Osteocyte (in vitro differentiated cells): ENCODE measurements at places on chromosomes 16 and 17. TPM values are rescaled to one million over a fixed set of nuclear protein-coding genes. Genes with fewer than 3 reads are reported as not detected.

Gene ATP1B2
- total RNA-seq = 2.4 and 3.0 TPM in 2 replicates

- H3K36me3 ChIP-seq = no peaks in the 10 kb centered on the region
- H3K4me1 ChIP-seq = no peaks in the 10 kb centered on the region
- DNase-seq = no peak
Observed at GRCh38 chr16:56311208-56312027, 113.9 kb downstream of the AMFR start.

GRCh38 chr17:74528491-74529199, 2.6 kb downstream of the CD300LB start:
- no peak overlapping the region for H3K27ac ChIP-seq
- H3K36me3 ChIP-seq = no peaks in the 10 kb centered on the region
- H3K4me1 ChIP-seq = no peaks in the 10 kb centered on the region
- DNase-seq = peak; percentile 75
- H3K4me3 ChIP-seq = no peak overlapping the region

DNA sequence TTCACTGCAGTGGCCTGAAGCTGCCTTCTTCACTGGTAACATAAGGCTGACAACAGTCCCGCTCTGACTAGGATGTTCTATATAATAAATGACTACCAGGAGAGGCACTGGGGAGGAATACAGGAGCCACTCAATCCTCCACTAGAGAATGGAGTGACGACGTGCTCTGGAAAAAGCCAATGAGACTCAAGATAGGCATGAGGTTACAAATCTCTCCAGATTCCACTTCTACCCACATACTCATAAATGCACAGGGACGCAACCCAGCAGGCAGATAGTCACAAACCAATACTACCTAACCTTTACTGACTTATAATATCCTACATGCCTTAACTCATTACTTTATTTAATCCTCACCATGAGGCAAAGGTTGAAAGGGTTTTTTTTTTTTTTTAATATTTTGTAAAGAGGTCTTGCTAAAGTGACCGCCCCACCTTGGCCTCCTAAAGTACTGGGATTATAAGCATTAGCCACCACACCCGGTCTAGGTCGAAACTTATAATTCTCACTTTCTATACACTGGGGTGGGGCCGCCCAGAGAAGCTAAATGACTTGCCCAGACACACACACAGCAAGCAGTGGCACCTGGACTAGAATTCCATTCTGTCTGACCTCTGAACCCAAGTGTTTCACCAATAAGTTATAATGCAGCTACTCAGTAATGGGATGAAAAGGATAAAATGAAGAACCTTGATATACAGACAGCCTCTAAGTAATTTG, 33.7 kb downstream of the TOM1L2 start:
- DNase-seq = no peak
- no peak overlapping the region for H3K4me3 ChIP-seq
- H3K4me1 ChIP-seq = peaks cover 74% of the 10 kb centered on the region
- no peaks in the 10 kb centered on the region for H3K36me3 ChIP-seq
- H3K27ac ChIP-seq = no peak overlapping the region

Gene GRB7
- total RNA-seq = 0.94 and 1.2 TPM in 2 replicates

- H3K36me3 ChIP-seq = no peaks in the 10 kb centered on the region
- no peak overlapping the region for H3K27ac ChIP-seq
- peak; percentile 90 for DNase-seq
- H3K4me1 ChIP-seq = no peaks in the 10 kb centered on the region
- H3K4me3 ChIP-seq = no peak overlapping the region
Observed at GRCh38 chr17:80441133-80441578, 26.2 kb downstream of the ENDOV start.

GRCh38 chr17:80952291-80952690, 39.4 kb upstream of the CHMP6 start:
- no peak overlapping the region for H3K27ac ChIP-seq
- H3K27me3 ChIP-seq = no peaks in the 10 kb centered on the region
- no peak for DNase-seq
- peaks cover 11% of the 10 kb centered on the region for H3K36me3 ChIP-seq
- no peak overlapping the region for H3K4me3 ChIP-seq

Gene KRTAP2-2
- total RNA-seq = not detected in 2 replicates

Gene CDH1
- 0.21 TPM in 1 of 2 replicates, not detected in the other for total RNA-seq

DNA sequence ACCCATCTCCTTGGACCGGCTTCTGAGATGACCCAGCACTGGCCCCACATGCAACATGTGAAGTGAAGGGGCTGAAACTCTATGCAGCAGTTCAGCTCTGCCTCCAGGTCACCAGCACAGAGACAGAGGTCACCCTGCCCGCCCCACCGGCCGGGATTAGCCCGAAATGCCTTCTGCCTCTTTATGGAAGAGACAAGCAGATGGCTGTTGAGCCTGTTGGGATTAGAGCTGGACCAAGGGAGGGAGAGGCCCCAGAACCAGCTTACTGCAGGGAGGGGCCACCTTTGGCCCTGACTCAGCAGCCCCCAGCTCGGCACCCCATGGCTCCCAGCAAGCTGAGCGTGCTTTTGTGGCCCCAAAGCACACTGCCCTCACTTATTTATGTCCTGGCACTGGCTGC, 5.7 kb downstream of the AIPL1 start:
- no peaks in the 10 kb centered on the region for H3K36me3 ChIP-seq
- H3K4me3 ChIP-seq = no peak overlapping the region
- no peak overlapping the region for H3K27ac ChIP-seq
- no peaks in the 10 kb centered on the region for H3K27me3 ChIP-seq
- peaks cover 5% of the 10 kb centered on the region for H3K4me1 ChIP-seq
- DNase-seq = no peak

- H3K4me3 ChIP-seq = no peak overlapping the region
- no peak overlapping the region for H3K27ac ChIP-seq
- H3K36me3 ChIP-seq = no peaks in the 10 kb centered on the region
- DNase-seq = no peak
- H3K27me3 ChIP-seq = peaks cover 31% of the 10 kb centered on the region
Observed at GRCh38 chr16:54506214-54506580, 219.6 kb upstream of the IRX3 start.

DNA sequence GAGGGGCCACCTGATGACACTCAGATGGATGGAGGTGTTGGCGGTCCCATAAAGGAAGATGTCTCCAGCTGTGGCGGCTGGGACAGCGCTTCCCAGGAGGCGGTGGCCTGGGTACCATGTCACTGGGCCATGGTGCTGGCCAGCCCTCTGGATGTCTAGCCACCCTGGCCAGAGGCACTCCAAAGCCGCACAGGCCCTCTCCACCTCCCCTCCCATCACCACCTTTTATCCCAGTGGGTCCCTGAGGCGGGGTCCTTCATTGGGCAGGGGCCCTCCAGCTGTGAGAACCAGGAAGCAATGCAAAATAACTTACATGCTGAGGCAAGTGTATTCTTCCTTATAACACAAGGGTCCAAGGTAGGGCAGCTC, 23.1 kb downstream of the RAB11FIP4 start:
- H3K36me3 ChIP-seq = no peaks in the 10 kb centered on the region
- no peak overlapping the region for H3K27ac ChIP-seq
- H3K27me3 ChIP-seq = peaks cover 19% of the 10 kb centered on the region
- H3K4me3 ChIP-seq = no peak overlapping the region
- H3K4me1 ChIP-seq = peaks cover 6% of the 10 kb centered on the region

DNA sequence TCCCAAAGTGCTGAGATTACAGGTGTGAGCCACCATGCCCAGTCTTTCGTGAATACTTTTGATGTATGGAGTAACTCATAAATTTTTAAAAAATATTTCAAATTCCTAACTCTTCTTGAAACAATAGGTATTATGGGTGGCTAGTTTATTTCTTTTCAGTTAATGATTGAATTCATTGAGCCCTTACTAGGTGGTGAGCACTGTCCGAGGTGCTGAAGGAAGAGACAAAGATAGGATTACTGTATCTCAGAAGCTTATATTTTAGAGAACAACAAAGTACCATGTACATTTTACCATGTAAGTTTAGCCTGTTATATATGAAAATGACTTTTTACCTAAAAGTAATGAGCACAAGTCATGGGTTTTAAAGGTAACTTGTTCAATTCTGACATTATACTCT, 418.3 kb downstream of the NPIPA7 start:
- DNase-seq = no peak
- no peaks in the 10 kb centered on the region for H3K36me3 ChIP-seq
- no peaks in the 10 kb centered on the region for H3K27me3 ChIP-seq
- H3K4me3 ChIP-seq = no peak overlapping the region
- no peaks in the 10 kb centered on the region for H3K4me1 ChIP-seq

GRCh38 chr17:74779948-74780400, 3.8 kb upstream of the NAT9 start:
- H3K27me3 ChIP-seq = no peaks in the 10 kb centered on the region
- no peak overlapping the region for H3K27ac ChIP-seq
- H3K36me3 ChIP-seq = peaks cover 7% of the 10 kb centered on the region
- DNase-seq = no peak
- H3K4me3 ChIP-seq = no peak overlapping the region

Gene EIF3CL
- 103 and 106 TPM in 2 replicates for total RNA-seq

- H3K36me3 ChIP-seq = no peaks in the 10 kb centered on the region
- H3K4me3 ChIP-seq = no peak overlapping the region
- H3K4me1 ChIP-seq = no peaks in the 10 kb centered on the region
- H3K27me3 ChIP-seq = peaks cover 32% of the 10 kb centered on the region
Observed at GRCh38 chr17:76232342-76232741, 8.0 kb downstream of the RNF157 start.

Gene CACNG3
- total RNA-seq = not detected in 2 replicates

- H3K4me3 ChIP-seq = no peak overlapping the region
- no peaks in the 10 kb centered on the region for H3K36me3 ChIP-seq
- peaks cover 17% of the 10 kb centered on the region for H3K27me3 ChIP-seq
Observed at GRCh38 chr17:58537266-58537665, 22.8 kb upstream of the MTMR4 start.

- no peak for DNase-seq
- peak overlapping the region; percentile 70 for H3K4me3 ChIP-seq
- peak overlapping the region; percentile 93 for H3K27ac ChIP-seq
- peaks cover 3% of the 10 kb centered on the region for H3K36me3 ChIP-seq
- H3K4me1 ChIP-seq = peaks cover 44% of the 10 kb centered on the region
- H3K27me3 ChIP-seq = no peaks in the 10 kb centered on the region
Observed at GRCh38 chr16:14486520-14487303, 143.3 kb downstream of the PARN start.

Gene KRT32
- total RNA-seq = not detected in 2 replicates

GRCh38 chr17:19805006-19805405, 56.9 kb upstream of the ALDH3A1 start:
- H3K4me1 ChIP-seq = peaks cover 10% of the 10 kb centered on the region
- H3K4me3 ChIP-seq = no peak overlapping the region
- no peaks in the 10 kb centered on the region for H3K27me3 ChIP-seq
- DNase-seq = no peak
- H3K36me3 ChIP-seq = peaks cover 50% of the 10 kb centered on the region
- H3K27ac ChIP-seq = peak overlapping the region; percentile 13

GRCh38 chr17:6639586-6640535, 650 bp downstream of the KIAA0753 start:
- H3K36me3 ChIP-seq = peaks cover 10% of the 10 kb centered on the region
- peak overlapping the region; percentile 99 for H3K27ac ChIP-seq
- H3K4me3 ChIP-seq = peak overlapping the region; percentile 93
- no peaks in the 10 kb centered on the region for H3K27me3 ChIP-seq

DNA sequence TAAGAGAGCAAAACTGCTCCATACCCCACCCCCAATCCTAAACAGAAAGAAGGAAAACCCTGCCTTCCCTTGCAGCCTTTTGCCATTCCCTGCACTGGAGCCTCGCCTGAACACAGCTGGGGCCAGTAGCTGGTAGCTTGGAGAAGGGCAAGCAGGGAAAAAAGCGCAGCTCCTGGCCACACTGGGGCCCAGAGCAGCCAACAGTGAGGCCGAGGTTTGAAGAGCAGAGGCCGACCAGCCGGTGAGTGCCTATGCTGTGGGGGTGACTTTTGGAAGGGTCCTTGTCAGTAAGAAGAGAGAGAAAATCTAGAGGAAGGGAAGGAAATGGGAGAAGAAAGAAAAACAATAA, 3.2 kb upstream of the HOXB9 start:
- DNase-seq = no peak
- H3K36me3 ChIP-seq = no peaks in the 10 kb centered on the region
- H3K4me1 ChIP-seq = peaks cover 5% of the 10 kb centered on the region
- H3K27ac ChIP-seq = no peak overlapping the region

GRCh38 chr17:55705847-55706246, 16.8 kb downstream of the TMEM100 start:
- H3K27ac ChIP-seq = no peak overlapping the region
- no peak for DNase-seq
- peaks cover 43% of the 10 kb centered on the region for H3K27me3 ChIP-seq
- H3K4me3 ChIP-seq = no peak overlapping the region
- no peaks in the 10 kb centered on the region for H3K36me3 ChIP-seq

DNA sequence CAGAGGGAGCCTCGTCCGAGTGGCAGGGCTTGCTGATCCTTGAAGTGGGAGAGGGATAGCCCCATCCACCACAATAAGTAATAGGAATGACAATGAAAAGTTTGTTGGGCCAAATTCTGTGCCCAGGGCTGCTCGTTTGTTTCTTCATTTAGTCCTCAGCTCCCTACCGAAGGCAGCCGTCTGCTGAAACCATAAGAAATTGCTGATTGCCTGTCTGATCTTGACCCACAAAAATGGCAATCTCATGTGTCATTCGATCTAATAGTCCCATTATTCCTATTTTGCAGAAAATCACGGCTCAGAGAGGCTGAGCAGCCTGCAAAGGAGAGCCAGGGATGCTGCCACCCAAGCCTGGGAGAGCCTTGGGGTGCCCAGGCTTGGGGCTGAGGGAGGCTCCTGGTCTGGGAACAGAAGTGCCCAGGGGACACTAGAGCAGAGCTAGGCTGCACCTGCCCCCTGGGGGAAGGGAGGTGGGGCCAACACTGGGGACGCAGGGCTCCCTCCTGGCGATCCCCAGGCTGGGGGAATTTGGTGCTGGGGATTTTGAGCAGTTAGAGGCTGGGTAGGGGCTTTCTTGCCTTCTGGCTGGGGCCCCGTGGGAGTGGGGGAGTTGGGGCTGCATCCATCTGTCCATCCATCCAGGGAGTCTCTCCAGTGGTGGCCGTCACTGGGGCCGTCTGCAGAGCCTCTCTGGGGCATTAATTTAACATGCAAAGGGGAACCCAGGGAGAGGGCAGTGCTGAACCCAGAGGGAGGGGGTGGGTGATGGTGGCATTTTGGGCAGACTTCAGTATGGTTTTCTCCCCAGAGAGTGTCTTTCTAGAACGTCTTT, 53.5 kb downstream of the SOCS1 start:
- no peak overlapping the region for H3K27ac ChIP-seq
- peaks cover 13% of the 10 kb centered on the region for H3K4me1 ChIP-seq
- no peak for DNase-seq
- H3K4me3 ChIP-seq = no peak overlapping the region
- H3K36me3 ChIP-seq = no peaks in the 10 kb centered on the region

DNA sequence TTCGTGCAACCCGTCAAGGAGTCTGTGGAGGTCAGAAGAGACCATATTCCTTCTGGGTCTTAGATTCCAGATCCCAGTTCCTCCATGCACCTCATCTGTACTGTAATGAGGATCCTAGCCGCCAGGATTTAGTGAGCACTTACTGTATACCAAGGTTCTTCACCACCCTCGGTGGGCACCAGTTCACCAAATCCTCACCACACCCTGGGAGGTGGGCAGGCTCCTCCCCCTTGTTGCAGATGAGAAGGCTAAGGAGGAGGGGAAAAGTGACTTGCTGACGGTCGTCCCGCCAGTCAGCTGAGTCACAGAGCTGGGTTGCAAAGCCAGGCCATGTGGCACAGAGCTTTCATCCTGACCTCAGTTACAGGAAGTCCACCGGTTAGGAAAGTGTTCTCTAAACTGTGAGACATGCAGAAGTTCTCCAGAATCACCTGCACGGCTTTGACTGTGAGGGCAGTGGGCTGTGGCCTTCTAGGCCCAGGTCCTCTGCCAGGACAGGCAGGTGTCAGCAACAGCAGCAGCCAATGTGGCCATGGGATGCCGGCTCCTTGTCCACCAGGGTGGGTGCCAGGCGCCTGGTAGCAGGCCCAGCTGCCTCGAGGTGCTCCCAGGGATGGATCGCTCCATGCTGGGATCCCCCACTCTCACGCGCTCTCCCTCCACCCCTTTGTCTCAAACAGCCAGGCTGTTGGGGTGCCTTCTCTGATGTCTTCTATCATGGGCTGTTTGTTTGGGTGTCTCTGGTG, 240.3 kb upstream of the GSE1 start:
- H3K4me3 ChIP-seq = no peak overlapping the region
- H3K36me3 ChIP-seq = no peaks in the 10 kb centered on the region
- no peak overlapping the region for H3K27ac ChIP-seq
- H3K27me3 ChIP-seq = no peaks in the 10 kb centered on the region
- peaks cover 30% of the 10 kb centered on the region for H3K4me1 ChIP-seq
